RCC 7860 (cell line): ENCODE measurements at places on chromosomes 2 and 18.
A peak's percentile ranks its signal among the peaks of the same experiment; 100 is the strongest.

GRCh38 chr2:7539760-7540159 is 622.5 kb downstream of the RNF144A start:
- no peak for DNase-seq

DNA sequence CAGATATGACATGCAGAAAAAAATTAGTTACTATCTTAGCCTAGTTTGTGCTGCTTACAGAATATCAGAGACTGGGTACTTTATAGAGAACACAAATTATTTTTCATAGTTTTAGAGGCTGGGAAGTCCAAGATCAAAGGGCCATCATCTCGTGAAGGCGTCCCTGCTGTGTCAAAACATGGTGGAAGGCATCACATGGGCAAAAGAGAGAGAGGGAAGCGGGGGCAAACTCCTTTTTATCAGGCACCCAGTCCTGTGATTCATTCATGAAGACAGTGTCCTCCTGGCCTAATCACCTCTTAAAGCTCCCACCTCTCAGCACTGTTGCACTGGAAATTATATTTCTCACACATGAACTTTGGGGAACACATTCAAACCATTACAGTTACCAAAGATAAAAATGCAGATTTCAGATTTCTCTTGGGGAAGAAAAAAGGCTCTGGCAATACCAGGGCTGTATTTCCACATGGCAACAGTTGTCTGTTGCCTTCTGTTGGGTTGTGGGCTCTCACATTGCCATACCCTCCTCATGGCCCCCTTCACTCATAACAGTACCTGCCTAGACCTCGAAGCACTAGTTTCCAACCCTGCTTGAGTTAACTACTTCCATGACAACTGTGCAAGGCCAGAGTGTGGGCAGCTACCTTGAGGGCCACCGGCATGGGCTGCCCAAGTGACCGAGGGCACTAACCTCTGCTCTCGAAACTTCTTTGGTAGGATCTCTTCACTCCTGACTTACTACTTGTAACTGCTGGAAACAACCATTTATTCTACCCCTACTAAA is 2.7 kb upstream of the ACTR3 start:
- DNase-seq = no peak

DNA sequence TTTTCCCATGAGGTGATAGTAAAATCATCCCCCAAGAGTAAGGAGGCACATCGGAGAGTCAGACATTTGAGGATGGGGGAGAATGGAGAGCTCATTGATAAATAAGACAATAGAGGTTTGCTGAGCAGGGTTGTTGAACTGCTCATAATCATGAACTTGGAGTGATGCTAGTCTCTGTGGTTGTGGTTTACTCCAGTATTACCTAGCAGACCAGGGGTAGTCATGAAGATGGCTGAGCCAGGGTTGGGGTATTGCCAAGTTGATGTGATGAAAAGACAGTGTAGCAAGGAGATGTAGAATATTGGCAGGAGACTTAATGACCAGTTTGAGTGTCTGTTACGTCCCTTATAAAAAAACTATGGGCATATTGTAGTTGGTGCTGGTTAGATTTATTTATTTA is 25.4 kb downstream of the CYBRD1 start:
- no peak for DNase-seq

DNA sequence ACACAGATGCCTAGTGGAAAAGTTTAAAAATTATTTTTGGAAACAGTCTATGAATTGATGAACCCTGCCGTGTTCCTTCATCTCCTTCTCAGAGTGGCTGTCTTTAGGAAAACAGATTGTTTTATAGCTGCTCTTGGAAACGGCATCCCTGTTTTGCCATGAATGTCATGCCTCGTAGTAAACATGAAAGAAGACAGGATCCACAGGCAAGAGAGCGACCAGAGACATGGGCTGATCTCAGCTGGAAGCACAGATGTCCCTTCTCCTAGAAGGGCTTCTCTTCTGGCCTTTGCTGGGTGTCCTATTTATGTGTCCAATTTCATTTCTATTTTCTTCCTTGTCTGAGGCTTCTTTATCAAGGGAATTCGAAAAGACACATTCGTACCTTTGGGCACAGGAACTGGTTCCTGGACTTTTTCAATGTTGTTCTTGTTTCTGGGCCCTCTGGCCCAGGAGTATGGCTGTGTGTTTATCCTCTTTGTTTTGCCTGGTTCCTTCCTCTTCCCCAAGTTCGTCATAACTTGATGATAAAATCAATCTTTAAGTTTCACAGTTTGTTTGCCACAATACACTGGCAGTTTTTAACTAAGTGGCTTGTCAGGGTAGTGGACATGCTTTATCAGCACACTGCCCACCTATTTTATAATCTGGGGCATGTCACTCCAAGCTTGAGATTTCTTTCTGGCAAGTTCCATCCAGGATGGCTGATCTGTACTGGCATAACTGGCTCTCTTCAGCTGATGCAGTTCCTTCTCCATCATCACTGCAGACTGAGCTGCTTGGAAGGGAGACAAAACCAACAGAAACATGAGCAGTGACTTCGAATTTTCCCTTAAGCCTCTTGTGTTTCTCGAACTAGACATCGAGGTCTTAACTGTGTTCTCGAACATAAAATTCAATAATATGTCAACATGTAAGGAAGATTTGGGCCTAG is 63.2 kb upstream of the MGAT4A start:
- DNase-seq = no peak

DNA sequence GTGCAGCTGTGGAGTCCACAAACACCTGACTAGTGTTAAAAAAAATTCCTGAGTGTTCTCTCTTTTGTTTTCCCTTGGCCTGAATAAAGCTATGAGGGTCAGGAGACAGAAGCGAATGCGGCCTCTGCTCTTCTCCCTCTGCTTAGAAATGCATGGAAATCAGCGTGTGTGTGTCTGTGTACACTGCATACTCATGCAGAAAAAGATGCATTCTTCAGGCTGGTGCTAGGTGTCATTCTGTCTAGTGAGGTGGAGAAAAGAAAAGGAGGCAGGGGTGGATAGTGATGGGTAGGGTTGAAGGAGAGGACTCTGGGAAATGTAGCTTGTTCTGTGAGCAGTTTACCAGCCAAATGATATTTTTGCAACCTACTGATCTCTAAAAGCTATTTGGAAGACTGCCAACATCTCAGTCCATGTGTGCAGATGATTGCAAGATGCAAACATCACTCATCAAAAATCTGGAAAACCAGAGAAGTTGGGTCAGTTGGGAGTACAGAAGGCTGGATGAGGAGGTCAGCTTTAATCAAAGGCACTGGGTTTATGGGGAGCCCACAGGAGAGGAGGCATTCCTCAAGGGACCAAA is 177.7 kb downstream of the INSIG2 start:
- no peak for DNase-seq

DNA sequence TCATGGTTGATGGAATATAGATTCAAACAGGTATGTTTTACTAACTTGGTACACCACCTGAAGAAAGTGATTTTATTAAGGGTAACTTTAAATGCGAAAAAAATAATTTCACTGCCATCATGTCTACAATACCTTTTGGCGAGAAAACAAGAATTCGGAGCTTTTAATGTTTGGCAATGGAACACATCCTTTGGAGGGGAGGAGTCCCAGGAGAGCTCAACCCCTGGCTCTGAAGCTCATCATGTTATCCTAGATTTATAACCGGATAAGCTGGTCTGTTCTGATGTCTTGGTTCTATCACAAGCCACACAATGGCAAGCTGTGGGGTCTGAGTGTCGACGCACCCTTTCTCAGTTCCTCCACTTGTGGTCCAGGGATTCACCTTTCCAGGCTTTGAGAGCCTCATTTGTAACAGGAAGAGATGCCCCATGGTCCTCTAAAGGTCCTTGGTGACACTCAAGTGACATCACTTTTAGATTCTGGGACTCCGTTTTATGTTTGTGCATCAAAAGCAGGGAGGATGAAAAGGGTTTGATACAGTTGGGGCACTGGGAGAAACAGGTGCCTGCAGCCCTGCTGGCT is 172.7 kb downstream of the BCL2 start:
- DNase-seq = no peak

GRCh38 chr18:43129946-43130524 is 14.6 kb upstream of the RIT2 start:
- DNase-seq = no peak

DNA sequence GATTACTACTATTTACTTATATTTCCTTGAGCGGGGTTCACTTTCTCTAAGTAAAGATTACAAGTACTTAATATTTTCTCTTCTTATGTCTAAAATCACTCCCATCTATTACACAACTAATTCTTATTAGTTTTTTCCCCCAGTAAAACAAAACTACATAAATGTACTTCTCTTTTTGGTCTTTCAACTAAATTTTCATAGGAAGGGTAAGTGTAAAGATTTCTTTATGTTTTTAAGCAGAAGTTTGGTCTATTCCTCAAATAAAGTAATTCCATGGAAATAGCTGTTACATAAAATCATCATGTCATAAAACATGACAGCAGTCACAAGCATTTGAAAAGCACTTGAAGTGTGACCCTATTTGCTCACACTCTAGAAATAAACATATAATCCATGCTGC is 249.0 kb downstream of the ZEB2 start:
- no peak for DNase-seq

DNA sequence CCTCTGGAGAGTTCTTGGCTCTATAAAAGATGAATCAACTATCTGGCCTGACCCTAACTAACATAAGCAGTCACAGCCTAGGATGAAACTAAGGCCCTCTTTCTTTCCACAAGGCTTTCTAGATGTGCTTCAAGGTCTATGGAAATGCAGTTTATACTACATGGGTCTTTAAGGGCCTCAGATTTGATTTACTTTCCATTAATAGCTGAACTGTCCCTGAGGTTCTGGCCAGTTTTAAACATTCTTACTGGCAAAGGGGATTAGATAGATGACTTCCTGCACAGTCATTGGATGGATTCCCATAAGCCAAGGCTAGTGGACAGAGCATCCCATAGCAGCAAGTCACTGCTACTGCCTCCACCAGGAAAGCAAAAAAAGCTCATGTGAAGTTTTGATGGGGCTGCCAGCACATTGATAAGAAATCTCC is 38.1 kb upstream of the LCLAT1 start:
- DNase-seq = no peak

DNA sequence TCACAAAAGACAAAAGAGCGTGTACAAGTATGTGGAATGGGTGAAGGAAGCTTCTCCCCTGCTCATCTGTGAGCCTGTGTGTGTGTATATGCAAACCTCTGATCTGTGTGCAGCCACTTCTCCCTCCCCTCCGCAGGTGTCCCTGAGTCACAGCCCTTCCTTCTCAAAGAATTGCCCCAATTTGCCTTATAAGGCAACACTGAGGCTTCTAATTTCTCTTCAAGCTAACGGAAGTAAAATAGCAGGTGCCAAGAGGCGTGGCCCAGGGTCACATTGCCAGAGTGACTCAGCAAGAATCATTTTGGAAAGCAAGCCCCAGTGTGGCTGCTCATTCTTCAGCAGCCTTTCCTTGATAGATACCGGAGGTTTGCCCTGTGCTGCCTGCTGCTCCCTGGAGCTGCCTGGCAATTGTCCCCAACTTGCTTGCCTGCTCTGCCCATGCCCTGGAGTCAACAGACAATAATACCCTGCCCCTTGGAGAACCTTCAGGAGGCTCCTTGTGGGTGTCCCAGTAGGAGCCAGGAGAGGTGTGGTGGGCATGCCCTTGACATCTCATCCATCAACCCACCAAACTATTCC is 37.3 kb upstream of the BMP10 start:
- peak; percentile 30 for DNase-seq

DNA sequence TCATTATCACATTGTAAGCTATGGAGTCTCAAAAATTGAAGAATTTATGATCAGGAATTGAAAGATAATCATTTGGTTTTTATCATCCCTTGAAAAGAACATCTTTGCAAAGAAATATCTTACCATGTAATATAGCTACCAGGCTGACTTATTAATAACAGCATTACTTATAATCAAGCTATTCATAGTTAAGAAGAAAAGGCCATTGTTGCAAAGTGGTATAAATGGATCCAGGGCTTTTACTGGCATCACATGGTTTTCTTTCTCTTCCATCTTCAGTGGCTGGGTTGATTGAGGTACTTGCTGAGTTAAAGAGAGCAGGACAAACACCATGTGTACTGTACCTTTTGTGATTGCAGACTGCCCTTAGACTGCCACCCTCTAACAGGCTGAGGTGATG is 39.6 kb downstream of the MFSD6 start:
- no peak for DNase-seq

- DNase-seq = no peak
These were observed 27.9 kb downstream of the PDIA6 start for GRCh38 chr2:10784719-10785118.

- DNase-seq = no peak
These were observed 8.7 kb upstream of the CRYGA start for GRCh38 chr2:208172125-208172524.
